ENCODE measurements at places on chromosomes 5 and 9.

DNA sequence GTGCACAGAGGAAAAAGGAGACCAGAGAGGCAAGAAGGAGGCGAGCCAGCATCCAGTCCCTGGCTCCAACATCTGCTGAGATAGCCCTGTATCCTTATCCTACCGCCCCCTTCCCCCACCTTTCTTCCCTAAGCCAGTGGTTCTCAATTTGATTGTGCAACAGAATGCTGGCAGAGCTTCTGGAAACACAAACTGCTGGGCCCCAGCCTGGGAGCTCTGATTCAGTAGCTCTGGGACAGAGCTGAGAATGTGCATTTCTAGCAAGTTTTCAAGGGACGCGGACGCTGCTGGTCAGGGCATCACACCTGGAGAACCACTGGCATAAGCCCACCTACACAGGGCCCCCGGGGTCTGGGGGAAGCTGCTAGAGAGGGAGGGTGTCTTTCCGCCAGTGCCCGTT, 21.1 kb downstream of the AK8 start:
- peak; percentile 33 for DNase-seq

DNA sequence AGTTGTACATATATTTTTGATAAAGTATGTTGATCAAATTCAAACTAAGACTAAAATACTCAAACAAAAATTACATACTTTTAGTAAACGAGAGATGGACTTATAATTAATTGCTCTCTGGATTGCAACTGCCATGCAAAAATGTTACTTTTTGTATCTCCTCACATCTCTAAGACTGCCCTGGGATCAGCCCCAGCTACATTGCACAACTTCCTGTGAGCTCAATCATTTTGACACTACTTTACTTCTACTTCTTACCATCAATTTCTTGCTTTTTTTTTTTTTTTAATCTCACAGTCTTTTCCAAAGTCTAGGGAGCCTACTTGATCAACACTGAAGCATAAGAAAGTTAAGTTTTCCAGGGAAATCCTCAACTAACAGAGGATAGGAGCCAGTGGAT, 506.0 kb upstream of the CDH10 start:
- DNase-seq: no peak

- DNase-seq: no peak
These were observed 148.8 kb upstream of the ZNF608 start for GRCh38 chr5:124895236-124895635.

- no peak for DNase-seq
These were observed 209.0 kb downstream of the CWC27 start for GRCh38 chr5:64977779-64978178.

DNA sequence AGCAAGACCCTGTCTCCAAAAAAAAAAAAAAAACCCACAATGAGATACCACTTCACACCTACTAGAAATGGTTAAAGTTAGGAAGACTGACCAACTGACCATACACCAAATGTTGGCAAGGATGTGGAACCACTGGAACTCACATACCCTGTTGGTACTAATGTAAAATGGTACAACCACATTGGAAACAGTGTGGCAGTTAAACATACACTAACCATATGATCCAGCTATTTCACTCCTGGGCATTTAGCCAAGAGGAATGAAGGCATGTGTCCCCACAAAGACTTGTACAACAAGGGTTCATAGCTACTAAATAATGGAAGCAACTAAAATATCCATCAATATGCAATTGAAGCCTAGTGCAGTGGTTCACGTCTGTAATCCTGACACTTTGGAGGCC, 21.3 kb downstream of the NAIF1 start:
- no peak for DNase-seq

- no peak for DNase-seq
These were observed 317.1 kb upstream of the CLINT1 start for GRCh38 chr5:158175934-158176481.

DNA sequence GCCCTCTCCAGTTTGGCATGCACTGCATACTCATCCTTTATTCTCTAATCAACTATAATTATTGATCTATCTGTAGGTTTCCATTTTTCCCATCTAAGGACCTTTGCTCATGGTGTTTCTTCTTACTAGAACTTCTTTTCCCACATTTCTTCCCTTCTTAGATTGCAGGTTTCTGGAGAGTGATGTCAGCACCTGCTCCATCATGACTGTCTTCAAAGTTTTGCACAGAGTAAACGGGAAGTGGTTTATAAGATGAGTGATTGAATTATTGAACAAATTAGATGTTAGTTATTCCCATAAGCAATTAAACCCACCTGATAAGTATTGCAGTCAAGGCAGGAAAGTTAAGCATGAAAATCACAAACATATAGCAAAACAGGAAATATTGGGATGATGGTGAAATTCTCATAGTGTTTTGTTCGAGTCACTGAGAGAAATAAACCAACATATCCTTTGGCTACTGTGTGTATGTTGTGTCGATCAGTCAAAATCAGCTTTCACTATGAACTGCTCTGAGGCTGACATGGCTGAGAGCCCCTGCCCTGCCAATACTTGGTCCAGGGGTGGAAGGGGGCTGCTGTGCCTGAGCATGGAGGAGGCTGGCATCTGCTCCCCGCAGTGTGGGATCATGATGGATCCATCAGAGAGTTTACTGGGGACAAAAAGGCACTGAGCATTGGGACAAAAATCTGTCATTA, 45.5 kb upstream of the S1PR3 start:
- DNase-seq: no peak

DNA sequence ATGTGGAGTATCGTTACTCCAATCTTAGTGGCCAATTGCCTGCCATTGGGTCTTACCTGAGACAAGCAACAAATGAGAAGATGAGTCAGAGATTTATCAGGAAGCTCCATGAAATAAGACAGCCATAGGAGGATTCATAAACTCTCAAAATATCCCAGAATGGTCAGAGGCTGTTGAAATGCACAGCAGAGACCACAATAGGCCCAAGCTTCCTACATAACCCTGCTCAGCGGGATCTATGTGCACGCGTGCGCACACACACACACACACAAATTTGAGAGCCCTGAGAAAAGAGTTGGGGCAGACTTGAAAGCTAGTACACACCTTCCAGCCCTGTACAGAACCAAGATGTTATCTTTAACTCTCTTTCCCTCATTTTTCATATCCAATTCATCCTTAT, 9.8 kb downstream of the UIMC1 start:
- no peak for DNase-seq

DNA sequence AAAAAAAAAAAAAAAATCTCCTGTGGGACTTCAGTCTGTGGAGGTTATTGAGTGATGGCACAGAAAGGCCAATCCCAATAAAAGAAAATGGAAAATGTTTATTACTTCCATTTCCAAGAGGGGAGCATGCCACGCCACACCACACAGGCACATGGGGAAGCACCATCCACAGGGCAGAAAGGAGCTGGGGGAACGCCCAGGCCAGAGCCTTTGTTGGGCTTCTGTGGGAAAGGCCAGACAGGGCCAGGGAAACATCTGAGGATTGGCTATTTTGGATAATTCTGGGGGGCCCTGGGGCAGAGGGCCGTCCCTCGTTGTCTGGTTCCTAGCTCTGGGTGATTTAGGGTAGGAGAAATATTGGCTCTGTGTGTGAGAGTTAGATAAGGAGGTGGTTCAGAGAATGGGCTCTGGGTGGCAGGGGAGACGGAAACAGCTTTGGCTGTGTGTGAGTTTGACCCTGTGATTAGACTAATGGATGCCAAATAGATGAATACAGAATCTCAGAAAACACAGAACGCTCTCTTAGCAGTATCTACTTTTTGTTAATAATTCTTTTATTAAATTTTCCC, 49.0 kb upstream of the ABL1 start:
- DNase-seq: no peak

DNA sequence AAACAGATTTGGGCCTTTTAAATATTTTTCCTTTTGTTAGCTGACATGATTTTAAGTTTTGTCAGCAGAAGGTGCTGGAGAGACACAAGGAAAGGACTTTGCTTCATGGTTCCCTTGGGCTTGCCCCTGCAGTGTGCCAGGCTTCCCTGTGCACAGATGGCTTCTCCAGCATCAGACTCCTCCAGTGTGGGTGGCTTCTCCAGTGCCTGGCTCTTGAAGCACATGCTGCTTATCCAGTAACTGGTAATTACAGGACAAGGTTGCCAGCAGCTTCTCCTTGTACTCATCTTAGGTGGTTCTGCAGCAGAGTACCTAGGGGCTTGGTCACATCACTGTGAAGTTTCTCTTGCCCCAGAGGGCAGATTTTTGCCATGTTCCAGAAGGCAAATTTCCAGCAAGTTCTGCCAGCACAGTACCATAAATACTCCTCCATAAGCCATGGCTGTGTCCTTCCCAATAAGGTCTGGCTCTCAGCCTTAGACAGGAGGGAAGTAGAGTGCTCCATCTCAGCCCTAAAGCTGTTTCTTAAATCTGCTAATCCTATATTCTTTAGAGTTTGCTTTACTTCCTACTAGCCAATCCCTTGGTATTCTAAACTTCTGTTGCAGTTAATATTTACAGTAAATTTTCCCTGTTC, 62.4 kb downstream of the PJA2 start:
- no peak for DNase-seq

GRCh38 chr5:53730943-53731342, 170.5 kb downstream of the NDUFS4 start:
- DNase-seq: no peak

DNA sequence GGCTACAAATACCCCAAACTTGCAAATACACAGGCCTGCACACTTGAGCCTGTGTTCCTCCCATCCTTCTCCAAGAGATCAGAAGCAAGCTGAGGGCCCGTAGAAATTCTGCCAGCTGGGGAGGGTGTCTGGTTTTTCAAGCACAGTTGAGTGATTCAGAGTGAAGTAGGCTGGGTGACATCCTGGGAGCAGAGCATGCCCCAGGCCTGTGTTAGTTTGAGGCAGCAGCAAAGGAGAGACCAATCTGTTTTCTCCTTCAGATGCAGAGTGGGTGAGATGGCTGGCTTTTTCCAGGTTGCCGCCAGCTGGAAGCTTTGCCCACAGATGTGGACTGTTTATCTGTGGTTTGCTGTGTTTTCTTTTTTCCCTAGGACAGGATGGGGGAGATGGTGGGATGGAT, 63.1 kb downstream of the RCL1 start:
- no peak for DNase-seq

- peak; percentile 85 for DNase-seq
These were observed at the start of gene HCN1 for GRCh38 chr5:45696206-45696836. Gene HCN1, minus strand, starts transcription at chr5:45696380.

Measured in midbrain (tissue), 1 donor.